ENCODE measurements at places on chromosomes 13 and 19. TPM values are rescaled to one million over a fixed set of nuclear protein-coding genes. Genes with fewer than 3 reads are reported as not detected.

Gene ZNF439
- 0.99 TPM for total RNA-seq

DNA sequence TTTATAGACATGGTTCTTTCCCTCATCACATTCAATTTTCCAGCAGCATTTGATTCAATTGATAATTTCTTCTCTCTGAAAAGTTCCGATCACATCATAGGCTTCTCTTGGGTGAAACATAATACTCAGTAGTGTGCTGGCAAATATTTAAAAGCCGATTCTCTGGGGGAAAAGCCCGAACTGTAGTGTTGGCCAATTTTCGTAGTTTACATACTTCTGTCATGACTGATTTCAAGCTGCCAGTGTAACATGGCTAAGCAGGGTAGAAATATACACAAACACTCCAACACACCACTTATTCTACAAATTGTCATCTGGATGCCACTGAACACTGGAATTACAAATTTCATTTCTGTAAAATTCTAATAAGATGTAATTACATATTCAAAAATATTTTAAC lies 56.1 kb upstream of the FREM2 start:
- DNase-seq: peak; percentile 6

- peak; percentile 43 for DNase-seq
Measured at GRCh38 chr19:34639491-34640085, 37.4 kb downstream of the SCGB2B2 start.

Gene CEACAM5
- total RNA-seq: 0.44 TPM

Gene EBI3
- total RNA-seq: 0.26 TPM

DNA sequence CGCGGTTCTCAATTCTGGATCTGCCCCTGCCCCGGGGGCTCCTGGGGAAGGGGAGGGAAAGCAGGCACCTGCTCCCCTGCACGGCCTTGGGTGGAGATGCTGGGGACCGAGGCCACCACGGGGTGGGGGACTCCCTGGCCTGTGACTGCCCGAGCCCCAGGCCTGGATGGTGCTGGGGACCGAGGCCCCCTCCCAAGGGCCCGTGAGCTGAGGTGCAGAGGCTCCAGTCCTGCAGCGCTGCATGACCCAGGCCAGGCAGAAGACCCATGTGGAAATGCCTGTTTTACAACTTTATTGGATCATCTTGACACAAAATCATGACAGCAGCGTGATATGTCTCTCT lies 4.0 kb downstream of the IZUMO4 start:
- no peak for DNase-seq

Gene BEST2
- not detected for total RNA-seq

- no peak for DNase-seq
Measured at GRCh38 chr13:97936036-97936435, 17.4 kb upstream of the IPO5 start.

Gene ZNF835
- not detected for total RNA-seq

- DNase-seq: peak; percentile 43
Measured at GRCh38 chr13:41601718-41602445, 144.5 kb downstream of the RGCC start.

- DNase-seq: no peak
Measured at GRCh38 chr19:13599681-13600080, 93.4 kb upstream of the CACNA1A start.

Data from HFFc6 (cell line).